ENCODE measurements at places on chromosomes 7 and 10. TPM values are rescaled to one million over a fixed set of nuclear protein-coding genes. Genes with fewer than 3 reads are reported as not detected.

GRCh38 chr7:167090-167855, 25.1 kb upstream of the FAM20C start:
- no peak for DNase-seq

GRCh38 chr7:31917256-31917655, 153.0 kb downstream of the PDE1C start:
- DNase-seq: no peak

- DNase-seq: no peak
Measured at GRCh38 chr10:63671317-63671937, 150.2 kb downstream of the REEP3 start.

DNA sequence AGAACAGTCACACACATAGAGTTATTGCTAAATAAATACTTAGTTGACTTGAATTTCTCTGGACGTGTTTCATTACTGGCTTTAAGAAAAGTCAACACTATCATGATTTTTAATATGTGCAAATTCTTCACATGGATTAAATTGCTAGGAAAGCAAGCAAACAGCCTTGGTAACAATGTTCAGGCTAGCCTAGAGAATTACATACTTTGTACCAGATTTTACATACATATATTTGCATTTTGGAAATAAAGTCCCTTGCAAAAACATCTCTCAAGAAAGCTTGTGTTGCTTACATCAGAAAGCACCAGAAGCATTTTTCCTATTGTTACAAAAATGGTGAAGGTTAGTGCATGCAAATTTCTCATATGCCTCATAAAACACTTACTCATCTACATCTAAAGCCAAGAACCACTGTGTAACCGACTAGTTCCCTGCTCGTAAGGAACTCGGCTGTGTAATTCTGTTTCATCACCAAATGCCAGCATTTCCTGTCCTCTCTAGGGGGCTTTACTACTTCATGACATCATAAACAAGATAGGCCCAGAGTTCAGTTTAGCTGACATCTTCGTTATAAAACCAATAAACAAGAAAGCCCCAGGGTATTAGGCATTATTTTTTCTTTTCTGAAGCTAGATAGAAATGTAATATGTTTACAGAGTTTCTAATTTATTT, 87.8 kb downstream of the CFAP58 start:
- DNase-seq: no peak

AKR1C8 gene
- not detected for total RNA-seq

LDB3 gene
- 0.08 TPM for total RNA-seq

- DNase-seq: no peak
Measured at GRCh38 chr7:126662856-126663255, 589.9 kb downstream of the GRM8 start.

GIMAP6 gene
- total RNA-seq: not detected

DNA sequence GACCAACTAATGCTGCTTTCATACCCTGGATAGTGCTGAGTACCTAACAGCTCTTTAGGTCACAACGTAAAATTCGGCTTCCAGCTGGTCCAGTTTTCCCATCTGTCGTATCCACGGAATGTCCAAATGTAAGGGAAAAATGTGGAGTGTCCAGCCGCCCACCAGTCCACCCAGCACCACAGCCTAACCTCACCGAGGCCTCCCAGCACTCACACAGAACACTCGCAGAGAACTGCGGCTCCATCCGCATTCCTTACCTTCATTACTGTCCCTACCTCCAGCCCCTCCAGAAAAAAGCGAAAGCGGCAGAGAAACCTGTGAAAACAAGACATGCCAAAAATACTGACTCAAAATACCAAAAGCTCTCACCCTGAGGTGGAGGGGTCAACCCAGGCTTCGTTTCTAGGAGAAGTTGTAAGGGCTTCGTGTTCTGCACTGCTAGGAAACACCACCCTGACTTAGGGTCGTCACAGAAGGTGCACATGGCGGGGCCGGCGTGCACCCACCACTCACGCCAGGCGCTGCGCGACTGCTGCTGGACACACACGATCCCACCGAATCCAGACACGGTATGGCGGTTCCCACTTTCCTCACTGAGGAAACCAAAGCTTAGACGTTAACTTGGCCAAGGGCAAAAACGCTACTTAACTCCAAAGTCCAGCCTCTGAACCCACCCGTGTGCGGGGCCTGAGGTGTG, 73.9 kb downstream of the AMZ1 start:
- DNase-seq: no peak

DNA sequence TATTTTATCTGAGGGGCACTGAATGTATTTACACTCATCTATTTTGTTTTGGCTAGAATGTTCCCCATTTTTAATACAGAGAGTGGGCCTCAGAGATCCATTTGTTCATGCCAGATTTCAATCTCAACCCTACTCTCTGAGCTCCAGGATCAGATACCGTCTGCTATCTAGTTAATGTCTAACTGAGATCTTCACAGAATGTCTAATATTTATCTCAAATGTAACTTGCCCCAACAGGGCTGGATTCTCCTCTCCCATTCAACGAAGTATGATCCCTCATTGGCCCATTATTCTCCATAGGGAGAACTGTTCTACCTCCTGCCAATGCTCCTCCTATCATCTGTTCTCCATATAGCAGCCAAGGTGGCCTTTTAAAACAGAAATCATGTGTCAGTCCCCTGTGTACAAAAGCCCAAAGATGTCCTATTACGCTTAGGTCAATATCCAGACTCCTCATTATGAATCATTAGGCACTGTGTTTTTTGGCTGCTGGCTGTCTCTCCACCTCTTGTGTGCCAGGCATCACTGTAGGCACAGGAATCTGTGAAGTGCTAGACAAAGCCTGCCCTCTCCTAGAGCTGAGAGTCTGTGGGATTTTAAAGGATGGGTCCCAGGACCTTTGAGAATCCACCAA, 169.3 kb upstream of the AGK start:
- no peak for DNase-seq

- no peak for DNase-seq
Measured at GRCh38 chr7:51021906-51022570, 239.3 kb upstream of the GRB10 start.

GRCh38 chr7:610531-611280, 91.1 kb upstream of the PDGFA start:
- no peak for DNase-seq

DIP2C gene
- 29.5 TPM for total RNA-seq

Measured in OCI-LY7 (cell line).